ENCODE measurements at places on chromosomes 16 and 17.

DNA sequence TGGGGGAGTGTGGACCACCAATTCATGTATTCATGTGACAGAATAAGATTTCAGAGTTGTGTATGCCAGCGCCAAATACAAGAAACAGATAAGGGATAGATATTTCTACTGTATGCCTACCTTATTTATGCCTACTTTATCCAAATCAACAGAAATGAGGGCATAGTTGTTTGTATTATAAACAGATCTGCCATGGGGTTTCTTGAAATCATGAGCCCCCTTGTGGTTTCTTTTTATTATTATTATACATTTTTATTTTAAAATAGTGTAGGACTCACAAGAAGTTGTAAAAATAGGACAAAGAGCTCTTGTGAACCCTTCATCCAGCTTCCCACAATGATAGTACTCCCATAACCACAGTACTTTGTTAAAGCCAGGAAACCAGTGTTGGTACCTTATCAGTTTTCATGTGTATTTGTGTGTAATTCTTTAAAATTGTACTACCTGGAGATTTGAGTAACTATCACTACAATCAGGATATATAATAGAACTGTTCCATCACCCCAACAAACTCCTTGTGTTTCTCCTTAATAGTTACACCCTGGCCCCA, 229.4 kb downstream of the CCDC182 start:
- no peak for DNase-seq

DNA sequence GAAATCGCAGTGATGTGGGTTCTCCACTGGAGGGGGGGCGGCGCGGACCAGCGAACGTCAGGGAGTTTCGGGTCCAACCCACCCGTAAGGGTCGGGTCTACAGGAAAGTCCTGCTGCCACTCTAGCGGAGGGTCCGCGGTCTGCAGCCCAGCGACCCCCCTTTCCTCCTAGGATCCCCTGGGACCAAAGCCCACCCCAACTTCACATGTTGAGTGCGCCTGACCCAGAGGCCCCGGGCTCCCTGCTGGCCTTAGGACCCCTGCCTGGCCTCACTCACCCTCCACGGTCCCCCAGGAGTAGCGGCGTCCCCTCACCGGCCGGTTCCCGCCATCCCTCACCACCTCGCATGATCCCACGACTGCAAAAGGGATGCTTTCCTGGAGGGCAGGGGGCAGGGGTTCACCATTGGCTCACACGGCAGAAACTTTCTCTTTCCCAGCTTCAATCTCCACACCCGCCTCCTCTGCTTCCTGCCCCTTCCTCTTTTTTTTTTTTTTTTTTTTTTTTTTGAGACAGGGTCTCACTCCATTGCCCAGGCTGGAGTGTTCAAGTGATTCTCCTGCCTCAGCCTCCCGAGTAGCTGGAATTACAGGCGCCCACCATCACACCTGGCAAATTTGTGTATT, 3.1 kb downstream of the SEPTIN1 start:
- DNase-seq, result no peak

DNA sequence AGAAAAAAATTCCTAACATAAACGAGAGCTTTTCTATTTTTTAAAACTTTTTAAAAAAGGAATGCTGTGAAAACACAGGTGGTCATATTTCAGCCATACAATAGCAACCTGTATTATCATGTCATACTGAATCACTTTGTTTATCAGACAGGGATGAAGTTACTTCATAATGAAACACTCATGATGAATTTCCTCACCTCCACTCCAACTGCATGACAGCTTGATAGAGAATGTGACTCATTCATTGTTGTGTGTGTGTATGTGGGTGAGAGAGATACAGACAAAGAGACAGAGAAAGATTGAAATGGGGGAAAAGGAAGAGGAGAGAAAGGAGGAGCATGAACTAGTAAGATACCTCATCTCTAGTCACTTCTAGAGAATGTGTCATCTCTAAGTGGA, 109.0 kb downstream of the SYCE1L start:
- no peak for DNase-seq

DNA sequence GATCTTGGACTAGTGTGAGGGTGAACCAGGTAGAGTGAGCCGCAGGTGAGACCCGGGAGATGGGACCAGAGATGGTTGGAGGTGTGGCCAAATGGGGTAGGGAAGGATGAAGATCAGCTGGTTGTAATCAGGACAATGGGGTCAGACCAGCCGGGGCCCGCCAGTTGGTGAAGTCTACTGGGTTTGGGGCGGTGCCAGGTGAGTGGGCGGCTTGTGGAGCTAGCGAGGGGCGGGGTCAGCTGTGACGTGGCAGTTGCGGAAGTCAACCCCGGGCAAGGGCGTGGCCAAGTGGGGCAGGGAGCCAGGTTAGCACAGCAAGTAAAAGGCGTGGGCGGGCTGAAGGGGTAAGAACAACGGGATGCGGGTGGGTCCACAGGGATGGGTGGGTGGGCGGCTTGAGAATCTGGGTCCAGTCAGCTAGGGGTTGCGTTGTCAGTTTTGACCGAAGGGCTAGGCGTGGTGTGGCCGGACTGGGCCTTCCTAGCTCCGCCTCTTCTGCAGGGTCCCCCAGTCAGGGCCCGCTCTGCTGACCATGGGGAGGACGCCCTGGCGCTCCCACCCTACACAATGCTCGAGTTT, 25.5 kb upstream of the ALKBH5 start:
- DNase-seq, result no peak

GRCh38 chr16:58481226-58481869, 18.6 kb upstream of the NDRG4 start:
- DNase-seq, result no peak

GRCh38 chr16:59455497-59455896, 721.4 kb upstream of the GOT2 start:
- no peak for DNase-seq

- DNase-seq, result no peak
Measured at GRCh38 chr17:49038544-49038943, 41.4 kb downstream of the IGF2BP1 start.

- DNase-seq, result no peak
Measured at GRCh38 chr16:85871756-85872155, 27.2 kb upstream of the IRF8 start.

GRCh38 chr17:59420901-59421300, 89.4 kb downstream of the YPEL2 start:
- no peak for DNase-seq

DNA sequence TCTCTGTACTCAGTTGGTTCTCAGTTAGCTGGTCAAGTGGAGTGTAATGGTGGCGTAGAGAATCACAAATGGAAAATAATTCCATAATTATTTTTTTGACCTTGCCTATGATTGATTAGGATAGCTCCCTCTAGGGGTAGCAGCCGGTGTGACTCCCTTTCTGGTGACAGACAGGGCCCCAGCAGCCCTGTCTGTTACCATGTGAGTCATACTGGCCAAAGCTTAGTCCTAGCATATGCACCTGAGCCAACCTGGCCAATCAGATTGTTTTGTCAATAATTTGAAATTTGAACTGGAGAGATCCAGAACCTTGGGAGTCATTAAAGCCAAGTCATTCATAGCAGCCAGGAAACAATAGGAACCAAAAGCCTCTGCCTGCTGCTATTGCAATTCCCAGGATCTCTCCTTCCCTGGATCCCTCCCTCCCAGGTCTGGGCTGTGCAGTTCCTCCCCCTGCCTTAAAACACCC, 5.6 kb downstream of the PNPO start:
- peak; percentile 96 for DNase-seq

DNA sequence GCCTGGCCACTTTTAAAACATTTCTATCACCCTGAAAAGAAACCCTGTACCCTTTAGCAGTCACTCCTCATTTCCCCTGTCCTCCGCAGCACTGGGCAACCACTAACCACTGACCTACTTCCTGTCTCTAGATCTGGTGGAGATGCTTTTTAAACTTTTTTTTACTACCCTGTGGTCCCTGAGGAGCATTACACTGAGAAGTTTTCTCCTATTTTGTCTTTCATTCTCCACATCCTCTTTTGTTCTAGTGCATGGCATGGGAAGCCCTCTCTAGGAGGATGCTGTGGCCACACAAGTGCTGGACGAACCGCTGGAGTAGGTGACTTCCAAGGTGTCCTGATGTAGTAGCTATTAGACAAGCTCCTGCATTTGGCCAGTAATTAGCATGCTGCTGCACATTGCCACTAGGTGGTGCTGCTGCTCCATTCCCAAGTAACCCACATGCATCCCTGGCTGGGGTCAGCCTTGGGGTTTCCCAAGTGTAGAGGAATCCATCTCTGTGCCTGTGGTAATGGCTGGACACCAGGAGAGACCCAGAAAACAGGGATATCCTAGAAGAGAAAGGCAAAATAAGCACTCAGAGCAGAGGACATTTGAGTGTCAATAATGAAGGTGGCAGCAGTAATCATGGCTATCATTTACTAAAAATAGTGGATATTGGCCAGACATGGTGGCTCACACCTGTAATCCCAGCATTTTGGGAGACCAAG, 143.8 kb upstream of the CRHR1 start:
- peak; percentile 28 for DNase-seq

GRCh38 chr17:7176841-7177190, 2.4 kb downstream of the ASGR1 start:
- DNase-seq, result no peak

DNA sequence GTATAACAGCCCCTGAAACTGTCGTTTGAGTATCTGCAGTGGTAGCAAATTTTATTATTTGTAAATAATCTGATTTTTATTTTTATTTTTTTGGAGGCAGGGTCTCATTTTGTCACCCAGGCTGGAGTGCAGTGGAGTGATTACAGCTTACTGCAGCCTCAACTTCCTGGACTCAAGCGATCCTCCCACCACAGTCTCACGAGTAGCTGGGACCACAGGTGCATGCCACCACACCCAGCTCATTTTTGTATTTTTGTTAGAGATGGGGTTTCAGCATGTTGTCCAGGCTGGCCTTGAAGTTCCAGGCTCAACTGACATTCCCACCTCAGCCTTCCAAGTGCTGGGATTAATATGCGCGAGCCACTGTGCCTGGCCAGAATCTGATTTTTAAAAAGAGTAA, 2.8 kb downstream of the NDEL1 start:
- no peak for DNase-seq

DNA sequence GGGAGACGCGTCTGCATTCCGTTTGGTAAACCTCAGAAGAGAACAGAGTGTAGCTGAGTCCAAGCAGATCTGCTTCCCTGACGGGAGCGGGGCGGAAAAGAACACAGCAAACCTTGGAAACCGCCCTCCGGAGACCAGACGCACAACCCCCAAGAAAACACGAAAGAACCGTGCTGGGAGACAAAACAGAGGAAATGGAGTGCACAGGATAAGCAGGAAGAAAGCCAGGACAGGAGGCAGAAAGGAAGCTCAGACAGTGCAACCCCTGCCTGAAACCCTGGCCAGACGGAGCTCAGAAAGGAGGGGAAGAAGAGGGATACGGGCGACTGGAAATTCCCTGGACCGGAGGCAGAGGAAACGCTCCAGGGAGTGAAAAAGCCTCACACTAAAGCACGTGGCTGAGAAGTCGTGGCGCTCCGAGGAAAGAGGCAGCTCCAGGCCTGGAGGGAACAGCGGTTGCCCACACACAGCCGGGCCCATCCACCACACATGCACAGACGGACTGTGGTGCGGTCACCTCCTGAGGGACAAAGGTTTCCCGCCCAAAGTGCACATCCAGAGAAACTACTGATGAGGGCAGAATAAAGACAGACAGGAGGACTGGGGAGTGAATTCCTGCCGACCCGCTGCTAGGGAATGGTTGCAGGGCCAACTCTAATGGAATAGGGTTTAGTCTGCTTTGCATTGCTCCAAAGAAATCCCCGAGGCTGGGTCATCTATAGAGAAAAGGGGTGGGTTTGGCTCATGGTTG, 10.2 kb downstream of the DPEP1 start:
- DNase-seq, result no peak

- no peak for DNase-seq
Measured at GRCh38 chr16:68235108-68235886, 630 bp downstream of the ESRP2 start.

DNA sequence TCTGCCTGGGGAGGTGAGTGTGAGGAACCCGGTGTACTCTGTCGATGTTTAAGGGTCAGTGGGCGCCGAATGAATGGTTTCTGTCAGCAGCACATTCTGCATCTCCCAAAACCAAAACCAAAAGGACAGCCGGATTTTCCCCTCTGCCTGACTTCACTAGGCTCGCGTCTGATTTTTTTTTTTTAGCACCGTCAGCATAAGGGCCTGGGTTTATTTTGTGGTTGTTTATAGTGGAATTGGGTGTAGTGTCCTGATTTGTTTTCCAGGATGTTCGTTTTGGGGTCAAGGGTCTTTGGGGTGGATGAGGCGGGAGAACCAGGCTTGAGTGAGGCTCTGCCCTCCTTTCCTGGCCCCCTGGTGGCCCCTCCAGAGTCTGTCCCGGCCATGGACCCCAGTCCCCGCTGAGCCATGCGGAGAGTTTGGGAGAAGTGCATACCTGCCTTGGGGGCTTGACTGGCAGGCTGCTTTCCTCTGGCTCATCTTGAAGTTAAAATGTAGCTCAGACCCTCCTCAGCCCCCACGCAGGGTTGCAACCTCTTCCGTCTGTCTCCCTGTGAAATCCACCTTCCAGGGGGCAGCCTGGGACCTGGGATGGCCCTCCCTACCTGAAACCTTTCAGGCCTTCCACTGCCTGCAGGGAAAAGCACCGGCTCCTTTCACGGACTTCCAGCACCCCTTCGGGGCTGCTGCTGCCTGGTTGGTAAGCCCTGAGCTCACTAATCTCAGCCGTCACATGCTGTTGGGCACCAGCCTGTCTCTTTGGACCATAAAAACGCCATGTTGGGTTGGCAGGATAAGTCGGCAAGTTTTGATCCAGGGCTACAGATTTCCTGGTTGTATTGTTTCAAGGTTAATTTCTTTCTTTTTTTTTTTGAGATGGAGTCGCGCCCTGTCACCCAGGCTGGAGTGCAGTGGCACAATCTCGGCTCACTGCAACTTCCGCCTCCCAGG, 60.2 kb downstream of the JPH3 start:
- DNase-seq, result no peak

- DNase-seq, result no peak
Measured at GRCh38 chr17:10125531-10126275, 72.7 kb downstream of the GAS7 start.

DNA sequence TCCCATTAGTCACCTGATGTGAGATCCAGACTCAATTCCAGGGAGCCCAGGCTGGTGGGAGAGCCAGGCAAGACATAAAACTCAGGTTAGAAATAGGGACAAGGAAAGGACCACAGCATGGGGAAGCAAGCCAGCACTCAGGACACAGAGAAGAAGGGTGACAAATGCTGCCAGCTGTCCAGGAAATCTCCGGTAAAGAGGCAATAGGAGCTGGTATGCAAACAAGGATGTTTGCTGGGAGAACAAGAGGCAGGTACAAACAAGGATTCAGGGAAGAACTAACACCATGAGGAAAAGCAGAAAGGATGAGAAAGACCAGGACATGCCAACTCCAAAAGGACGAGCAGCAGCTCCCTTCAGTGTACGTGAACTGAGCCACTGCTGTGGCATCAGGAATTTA, 10.2 kb upstream of the TXNDC11 start:
- DNase-seq, result peak; percentile 89

- DNase-seq, result no peak
Measured at GRCh38 chr17:80171681-80172080, 1.9 kb downstream of the CARD14 start.

DNA sequence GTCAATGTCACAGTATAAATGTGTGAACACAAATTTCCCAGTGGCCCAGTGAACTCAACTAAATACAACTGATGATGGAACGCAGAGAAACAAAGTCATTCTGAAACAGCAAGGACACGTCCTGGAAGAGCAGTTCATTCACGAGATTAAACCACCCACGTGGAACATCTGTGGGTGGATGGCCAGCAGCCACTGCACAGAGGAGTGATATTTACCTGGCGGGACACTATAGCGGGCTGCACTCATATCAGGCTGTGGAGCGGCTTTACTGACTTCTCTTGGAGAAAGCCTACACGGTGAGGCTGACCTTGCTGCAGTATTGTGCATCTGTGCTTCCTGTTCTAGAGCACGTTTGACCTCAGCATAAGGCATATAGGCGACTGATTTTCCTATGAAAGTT, 87.3 kb downstream of the TTC19 start:
- DNase-seq, result no peak
